ENCODE measurements at places on chromosomes 16 and 17.

DNA sequence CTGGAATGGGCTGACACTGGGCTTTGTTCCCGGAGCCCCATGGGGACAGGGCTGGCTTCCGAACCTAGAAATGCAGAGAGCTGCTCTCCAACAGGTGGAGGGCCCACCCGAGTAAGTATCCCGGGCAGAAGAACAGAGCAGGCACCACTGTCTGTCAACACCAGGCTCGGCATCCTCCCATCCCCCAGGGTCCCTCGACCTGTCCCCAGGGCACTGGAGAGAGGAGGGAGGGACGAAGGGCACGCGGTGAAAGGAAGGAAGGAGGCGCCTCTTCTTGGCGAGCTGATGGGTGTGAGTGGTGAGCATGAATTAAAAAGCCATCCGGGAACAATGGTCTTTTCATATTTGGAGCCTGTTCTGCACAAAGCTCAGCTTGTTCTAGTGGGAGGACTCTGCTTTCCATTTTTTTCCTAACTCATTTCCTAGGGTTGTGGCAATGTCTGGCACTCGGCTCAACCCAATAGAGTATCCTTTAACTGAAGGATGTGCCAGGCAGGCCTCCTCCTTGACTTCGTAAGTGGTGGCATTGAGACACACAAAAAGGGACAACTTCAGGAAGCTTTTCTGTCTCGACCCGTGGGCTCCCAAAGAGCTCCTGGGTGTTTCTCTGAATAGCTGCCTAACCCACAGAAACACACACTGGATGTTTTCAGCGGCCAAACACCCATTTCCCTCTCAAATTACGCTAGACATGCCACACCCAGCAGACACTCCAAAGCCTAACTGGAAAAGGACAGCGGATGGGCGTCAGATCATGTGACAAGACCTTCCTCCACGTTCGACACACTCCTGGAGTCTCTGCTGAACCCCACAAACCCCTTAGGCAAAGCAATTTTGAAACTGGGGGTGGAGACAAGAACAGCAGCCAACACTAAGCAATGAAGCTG, 47.7 kb downstream of the ZFHX3 start:
- DNase-seq: no peak

GRCh38 chr17:31457391-31458234, 66.1 kb downstream of the RAB11FIP4 start:
- DNase-seq: no peak

- DNase-seq: peak; percentile 89
Observed at GRCh38 chr16:30534368-30535105, at the start of gene ZNF747. ZNF747 (minus strand) TSS chr16:30534858; CDS start chr16:30534679, 179 bp downstream.

- DNase-seq: peak; percentile 17
Observed at GRCh38 chr17:67801626-67802175, 23.6 kb upstream of the BPTF start.

DNA sequence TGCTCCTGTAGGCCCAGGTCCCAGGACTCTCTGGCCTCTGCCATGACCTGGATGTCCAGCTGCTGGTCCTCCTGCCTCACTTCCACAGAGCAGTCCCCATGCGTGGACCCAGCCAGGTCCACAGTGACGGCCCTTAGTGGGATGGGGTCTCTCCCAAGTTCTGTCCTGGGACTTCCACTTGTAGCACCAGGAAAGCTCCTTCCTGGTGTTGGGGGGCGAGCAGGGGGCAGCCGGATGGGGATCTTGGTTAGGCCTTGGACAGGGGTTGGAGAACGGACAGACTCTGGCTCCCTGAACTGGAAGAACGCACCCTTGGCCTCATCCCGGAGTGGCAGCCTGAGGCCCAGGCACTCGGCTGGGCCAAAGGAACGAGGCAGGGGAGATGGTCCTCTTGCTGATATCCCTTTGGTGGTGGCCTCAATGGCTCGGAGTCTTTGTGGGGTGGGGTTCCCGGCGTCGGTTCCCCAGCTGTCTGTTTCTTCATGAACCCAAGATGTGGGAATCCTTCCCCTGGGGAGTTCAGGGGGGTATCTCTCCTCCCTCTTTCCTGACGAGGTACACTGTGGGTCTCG, 7.2 kb downstream of the GAS2L2 start:
- no peak for DNase-seq

DNA sequence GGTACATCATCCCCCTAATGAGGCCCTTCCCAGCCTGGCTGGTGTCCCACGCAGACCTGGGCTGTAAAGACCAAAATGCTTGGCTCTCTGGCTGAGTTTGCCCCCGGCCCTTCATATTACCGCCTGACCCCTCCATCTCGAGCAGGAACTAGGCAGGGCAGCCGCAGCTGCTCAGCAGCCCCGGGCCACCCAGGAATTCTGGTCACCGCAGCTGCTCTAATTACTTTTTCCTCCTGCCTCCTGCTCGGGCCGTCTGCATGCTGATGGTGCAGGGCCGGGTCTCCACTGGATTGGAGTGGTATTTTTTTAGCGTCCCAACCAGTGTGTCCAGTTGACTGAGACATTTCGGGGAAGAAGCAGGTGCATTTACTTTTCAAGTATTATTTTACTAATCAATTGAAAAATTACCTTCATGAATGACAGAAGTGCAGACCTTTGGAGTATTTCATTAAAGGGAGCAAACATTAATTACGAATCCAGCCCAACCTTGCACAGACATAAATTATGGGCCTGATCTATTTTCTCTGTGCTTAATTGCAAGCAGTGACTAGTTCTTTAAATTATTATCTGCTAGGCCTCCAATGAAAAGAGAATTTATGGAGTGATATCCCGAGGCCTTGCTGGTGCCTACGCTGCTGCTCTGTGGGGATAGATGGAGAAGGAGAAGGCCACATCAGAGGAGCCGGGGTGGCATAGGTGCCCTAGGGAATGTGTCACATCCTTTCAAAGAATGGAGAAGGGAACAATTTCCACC, 176.2 kb downstream of the CYLD start:
- no peak for DNase-seq

DNA sequence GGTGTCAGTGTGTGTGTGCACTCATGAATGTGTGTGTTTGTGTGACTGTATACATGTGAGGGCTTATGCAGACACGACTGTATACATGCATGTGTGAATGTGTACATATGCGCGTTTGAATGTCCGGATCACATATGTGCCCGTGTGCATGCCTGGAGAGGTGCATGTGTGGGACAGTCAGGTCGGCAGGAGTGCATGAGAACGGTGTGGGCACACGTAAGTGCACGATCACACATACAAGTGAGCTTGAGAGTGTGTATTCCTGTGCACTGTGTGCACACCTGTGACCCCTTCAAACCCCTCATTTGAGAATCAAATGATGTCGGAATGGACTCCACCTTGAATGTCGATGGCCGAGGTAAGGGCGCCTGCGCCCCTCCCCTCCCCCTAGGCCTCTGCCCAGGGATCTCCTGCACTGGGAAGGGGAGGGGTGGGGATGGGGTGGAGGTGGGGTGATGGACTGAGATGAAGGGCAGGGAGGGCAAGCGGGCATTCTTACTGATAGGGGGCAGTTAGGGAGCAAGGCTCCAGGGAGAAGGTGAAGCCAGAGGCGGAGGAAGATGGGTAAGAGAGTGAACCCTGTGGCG, 601 bp upstream of the NGFR start:
- no peak for DNase-seq

DNA sequence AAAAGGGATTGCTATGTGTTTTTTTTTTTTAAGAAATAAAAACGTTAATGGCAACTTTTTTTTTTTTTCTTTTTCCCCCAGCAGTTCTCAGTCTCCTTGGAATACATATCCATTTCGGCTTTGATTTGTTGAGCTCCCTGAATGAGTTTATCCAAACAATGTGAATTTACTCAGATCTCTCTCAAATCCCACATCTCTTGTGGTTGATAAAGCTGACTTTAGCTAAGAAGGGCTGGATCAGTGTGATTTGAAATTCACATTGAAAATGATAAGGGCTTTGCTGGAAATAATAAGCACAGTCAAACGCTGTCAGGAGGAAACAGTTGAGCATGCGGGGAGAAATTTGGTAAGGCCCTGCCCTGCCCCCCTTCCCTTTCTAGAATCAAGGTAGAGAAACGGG, 74.1 kb upstream of the IRX3 start:
- no peak for DNase-seq

DNA sequence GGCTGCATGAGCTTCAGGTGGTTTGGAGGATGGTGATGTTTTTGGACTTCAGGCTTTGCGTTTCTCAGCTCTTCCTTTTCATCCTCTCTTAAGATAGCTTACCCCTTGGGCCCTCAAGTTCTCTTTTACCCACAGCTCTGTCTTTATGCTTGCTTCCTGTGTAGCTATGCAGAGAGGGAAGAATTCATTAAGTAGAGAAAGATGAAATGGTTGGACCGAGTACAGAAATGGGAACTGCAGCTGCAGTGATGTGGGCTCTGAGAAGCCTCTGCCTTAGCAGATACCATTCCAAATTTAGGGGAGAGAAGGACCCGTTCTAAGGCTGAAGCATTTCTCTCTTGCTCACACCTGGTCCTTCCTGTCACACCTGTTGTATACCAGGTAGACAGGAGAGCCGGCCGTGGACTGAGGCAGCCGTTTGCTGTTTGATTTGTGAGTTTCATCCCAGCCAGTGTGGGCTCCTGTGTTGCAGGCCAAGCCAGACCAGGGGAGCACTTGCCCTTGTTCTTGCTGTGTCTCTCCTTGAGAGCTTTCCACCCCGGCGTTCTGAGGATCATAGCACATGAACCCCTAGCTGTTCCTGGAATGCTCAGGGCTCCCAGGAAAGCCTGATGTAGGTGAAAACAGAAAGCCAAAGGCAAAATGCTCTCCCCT, 392.7 kb downstream of the CPPED1 start:
- DNase-seq: no peak

GRCh38 chr16:456891-457483, 31.5 kb downstream of the RAB11FIP3 start:
- DNase-seq: no peak

DNA sequence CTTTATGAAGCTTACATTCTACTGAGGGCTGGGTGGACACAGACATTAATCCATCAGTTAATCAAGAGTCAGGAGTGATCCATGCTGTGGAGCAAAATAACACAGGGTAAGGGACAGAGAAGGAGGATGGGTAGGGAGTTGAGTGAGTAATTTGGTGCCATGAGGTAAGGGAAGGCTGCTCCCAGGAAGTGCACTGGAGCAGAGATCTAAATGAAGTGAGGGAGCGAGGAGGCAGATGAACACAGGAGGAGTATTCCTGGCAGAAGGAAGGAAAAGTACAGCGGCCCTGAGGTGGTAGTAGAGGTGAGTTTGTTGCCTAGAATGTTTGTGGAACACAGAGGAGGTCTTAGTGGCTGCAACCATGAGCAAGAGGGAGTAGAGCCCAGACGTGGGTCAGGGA, 34.8 kb downstream of the ASIC2 start:
- no peak for DNase-seq

- no peak for DNase-seq
Observed at GRCh38 chr17:7232114-7232513, 2.2 kb downstream of the DVL2 start.

GRCh38 chr16:48110982-48111381, 44.8 kb downstream of the ABCC12 start:
- DNase-seq: no peak

- peak; percentile 58 for DNase-seq
Observed at GRCh38 chr17:37299257-37299980, 76.4 kb upstream of the C17orf78 start.

DNA sequence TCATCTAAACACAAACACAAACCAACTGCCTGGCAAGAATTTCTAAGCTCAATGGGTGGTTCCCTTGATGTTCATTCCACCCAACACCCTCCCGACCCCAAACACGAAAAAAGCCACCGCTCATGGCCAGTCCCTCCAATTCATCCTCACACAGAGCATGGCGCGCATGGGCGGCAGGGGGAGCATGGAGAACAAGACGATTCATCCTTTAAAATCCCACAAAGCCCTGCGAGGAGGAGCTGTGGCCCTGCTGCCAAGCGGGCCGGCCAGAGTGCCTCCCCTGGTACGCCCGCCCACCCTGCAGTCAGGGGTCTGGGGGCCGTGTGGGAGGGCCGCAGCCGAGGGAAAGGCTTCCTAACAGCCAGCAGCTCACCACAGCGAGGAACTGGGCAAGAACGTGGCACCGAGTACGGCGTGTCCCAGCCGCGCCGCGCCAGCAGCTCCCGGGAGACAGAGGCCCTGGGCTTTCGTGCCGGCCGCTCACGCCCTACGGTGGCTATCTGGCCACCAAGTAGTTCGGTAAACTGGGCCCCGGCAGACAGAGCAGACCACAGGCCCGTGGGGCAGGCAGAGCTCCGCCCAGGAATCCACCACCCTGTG, 60.9 kb downstream of the KLHDC4 start:
- DNase-seq: no peak

DNA sequence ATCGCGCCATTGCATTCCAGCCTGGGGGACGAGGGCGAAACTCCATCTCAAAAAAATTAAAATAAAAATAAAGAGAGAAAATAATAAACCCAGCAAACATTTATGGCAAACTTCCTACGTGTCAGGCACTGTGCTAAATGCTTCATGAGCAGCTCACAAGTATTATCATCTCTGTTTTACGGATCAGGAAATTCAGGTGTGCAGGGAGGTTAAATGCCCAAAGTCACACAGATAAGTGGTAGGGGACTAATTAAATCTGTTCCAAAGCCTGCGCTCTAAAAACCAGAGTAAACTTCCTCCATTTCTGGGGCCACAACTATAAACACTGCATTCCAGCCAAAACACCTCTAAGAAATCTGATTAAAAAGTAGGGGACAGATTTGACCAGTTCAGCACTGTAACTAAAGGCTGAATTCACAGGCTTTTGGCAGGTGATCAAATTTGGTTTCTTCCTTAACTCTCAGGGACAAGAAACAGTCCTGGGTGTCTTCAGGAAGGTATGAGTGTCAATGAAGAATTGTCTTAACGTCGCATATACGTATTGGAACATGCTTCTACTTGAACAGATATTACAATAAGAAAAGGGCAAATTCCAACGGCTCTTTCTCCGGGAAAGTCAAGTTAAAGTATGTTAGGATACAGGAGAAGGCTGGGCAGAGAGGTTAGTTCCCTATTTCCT, 996 bp downstream of the STRADA start:
- peak; percentile 34 for DNase-seq

DNA sequence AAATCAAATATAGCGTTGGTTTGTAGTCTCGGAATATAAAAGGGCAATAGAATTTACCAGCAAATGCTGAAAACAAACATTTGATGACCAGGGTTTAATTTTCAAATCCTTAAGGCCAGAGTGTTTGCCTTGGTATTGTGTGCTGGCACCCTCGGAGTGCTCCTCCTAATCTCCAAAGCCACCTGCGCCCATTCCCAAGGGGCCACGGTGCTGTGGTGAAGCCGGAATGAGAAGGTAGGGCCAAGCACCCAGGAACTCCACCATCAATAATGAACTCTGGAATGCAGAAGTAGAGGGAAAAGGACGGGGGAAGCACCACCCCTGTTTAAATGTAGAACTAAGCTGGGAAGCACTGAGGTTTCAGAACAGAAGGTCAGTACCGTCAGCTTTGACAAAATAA, 51.9 kb downstream of the COG7 start:
- peak; percentile 73 for DNase-seq

- DNase-seq: no peak
Observed at GRCh38 chr17:1934901-1935300, 90.2 kb downstream of the RTN4RL1 start.

DNA sequence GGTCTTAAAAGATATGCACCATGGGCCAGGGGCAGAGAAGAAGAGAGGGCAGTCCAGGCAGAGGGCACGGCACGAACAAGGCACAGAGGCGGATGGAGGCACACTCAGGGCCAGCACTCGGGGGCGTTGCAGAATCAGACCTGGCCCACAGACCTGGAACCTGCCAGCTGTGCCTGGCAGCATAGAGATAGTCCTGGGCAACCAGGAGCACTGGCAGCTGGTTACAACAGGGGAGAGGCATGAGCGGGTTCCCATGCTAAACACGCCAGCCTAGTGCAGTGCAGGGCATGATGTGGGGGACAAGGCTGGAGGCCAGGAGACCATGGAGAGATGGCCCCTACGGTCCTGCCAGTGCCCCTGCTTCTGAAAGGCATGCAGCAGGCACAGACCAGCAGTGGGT, 56.9 kb upstream of the RBFOX3 start:
- DNase-seq: no peak

GRCh38 chr17:42844271-42844670, at the start of gene AOC2:
AOC2 (plus strand) TSS chr17:42844580; CDS start chr17:42844627, 47 bp downstream.
- no peak for DNase-seq

Measured in NCI-H82 (cell line).